ENCODE measurements at places on chromosomes 6 and 20.

- DNase-seq: no peak
Measured at GRCh38 chr6:49995278-49995677, 25.9 kb upstream of the DEFB113 start.

DNA sequence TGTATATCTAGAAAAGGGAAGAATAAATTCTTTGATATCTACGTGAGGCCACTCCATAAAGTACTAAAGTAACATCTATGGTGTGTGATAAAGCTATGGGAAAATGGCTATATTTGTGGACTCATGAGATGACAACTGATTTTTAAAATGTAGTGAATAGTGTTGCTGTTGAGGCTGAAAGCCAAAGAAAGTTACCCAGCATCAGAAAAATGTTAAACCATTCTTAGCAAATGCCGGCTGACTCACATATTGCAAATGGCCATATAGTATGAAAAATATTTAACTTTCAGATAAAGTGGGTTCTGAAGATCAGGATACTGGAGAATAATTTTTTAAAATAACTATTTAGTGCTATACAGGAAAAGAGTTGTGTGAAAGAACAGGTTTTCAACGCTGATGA is 129.9 kb upstream of the GRIK2 start:
- DNase-seq: peak; percentile 2

GRCh38 chr20:324177-325044 is 941 bp upstream of the SOX12 start:
- DNase-seq: peak; percentile 76

- DNase-seq: no peak
Measured at GRCh38 chr6:6593867-6594468, 5.4 kb downstream of the LY86 start.

DNA sequence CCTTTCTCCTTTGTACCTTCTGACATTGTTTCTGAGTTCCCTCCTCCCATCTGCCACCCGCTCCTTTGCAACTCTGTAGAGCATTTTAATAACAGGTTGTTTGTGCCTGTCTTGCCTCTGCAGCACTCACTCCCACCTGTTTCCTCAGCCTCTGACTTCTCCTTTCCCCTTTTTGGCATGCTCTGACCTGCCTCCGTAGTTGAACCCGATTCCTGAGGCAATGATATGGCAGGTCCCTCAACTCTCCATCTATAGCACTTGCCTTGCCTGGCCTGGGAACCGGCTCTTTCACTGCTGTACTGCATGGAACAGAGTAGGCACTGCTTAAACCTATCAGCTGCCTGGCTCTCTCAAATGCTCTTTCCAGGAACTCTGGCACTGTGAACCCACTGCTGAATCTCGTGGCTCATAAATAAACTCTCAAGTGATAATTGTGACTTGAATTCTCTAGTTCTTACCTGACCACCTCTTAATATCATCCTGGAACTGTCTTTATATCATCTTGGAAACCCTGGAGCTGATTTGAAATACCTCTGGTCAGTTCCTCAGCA is 50.3 kb downstream of the UTRN start:
- DNase-seq: no peak

- peak; percentile 40 for DNase-seq
Measured at GRCh38 chr20:54356801-54357200, 118.6 kb upstream of the DOK5 start.

- no peak for DNase-seq
Measured at GRCh38 chr20:56207656-56208055, 40.9 kb upstream of the MC3R start.

DNA sequence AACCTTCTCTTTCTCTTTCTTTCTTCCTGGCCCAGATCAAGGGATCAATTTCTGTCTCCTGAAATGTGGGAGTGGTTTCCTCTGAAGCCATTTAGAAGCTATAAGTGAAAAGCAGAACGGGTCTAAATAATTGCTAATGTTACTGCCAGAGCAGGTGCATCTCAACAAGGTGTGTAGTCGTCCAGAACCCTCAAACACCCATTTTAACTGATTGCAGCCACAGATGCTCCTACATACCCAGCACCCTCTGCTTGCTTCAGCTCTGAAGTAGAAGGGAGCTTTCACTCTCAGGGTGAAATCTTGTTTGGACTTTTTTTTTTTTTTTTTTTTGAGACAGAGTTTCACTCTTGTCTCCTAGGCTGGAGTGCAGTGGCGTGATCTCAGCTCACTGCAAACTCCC is 592.1 kb upstream of the ARID1B start:
- no peak for DNase-seq

DNA sequence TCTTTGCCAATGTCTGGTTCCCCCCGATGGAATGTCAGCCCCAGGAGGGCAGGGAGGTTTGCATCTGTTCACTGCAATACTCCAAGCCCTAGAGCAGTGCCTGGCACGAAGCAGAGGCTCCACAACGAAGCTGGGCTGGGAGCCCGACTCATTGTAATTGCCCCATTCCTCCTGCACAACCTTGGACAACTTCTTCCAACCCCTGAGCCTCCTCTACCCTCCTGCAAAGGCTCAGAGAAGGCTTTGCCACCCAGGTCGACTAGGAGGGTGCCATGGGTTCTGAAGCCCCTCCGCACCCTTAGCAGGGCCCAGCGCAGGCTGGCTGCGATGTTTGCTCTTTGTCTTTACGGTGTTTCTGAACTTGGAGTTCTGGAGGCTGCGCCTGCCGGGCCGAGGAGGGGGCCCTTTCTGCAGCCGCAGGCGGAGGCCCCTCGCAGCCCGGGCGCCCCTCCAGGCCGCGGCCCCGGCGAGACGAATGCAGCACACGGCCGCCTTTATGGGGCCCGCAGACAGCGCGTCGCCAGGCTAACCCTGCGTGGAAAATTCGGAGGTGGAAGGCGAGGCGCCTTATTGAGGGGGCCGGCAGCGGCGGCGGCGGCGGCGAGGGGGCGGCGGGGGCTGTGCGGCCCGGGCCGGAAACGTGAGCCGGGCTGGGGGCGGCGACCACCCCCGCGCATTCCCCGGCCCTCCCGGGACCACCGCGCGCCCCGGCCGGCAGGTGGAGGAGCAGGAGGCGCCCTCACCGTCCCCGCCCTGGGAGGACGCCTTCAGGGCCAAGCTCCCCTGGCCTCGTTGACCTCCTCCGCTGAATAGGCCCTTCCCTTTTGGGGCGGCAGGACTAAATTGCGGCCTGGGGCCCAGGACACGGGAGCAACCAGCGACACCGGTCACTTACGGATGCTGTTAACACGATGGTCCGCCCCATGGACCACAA is 27.0 kb downstream of the SNAI1 start:
- DNase-seq: no peak

DNA sequence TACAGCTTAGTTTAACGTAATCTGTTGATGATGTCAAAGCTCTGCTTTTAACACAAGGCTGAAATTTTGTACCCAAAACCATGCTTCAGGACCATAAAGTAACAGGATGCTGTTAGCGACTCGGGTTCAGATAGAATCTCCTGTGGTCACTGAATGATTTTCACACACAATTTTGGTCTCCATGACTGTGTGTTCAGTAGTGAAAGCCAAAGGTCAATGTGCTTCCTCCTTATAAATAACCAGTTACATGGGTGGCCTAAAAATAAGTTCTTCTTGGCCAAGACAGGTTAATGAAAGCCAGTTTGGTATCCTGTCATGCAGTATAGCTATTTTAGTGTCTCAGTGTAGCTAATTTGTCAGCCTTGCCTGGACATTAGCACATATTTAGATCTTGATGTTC is 19.1 kb upstream of the LOC128125822 start:
- DNase-seq: no peak

GRCh38 chr6:79384845-79385244 is 150.4 kb upstream of the HMGN3 start:
- DNase-seq: peak; percentile 33

All from fibroblast of mammary gland (primary cell).